ENCODE measurements at places on chromosomes 1 and 21.
A peak's percentile ranks its signal among the peaks of the same experiment; 100 is the strongest.

GRCh38 chr1:41044187-41044586, 22.7 kb upstream of the SLFNL1 start:
- DNase-seq, result no peak

- DNase-seq, result no peak
Observed at GRCh38 chr1:11789126-11790067, 16.4 kb downstream of the MTHFR start.

DNA sequence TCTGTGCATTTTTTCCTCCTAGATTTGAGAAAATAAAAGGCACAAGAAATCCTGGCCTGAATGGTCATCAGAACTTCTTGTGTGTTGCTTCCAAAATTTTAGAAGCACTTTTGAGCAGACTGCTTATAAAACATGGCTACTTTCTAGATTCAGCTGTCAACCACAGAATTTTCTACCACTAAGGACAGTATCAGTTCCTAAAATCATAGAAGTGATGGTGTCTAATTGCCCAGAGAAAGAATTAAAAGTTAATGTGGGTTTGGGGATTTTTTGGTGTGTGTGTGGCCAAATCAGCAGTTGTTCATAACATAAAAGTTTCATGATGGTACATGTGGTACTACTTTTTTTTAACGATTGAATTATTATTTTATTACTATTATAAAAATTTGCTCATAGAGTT, 171.4 kb upstream of the SNX7 start:
- no peak for DNase-seq

DNA sequence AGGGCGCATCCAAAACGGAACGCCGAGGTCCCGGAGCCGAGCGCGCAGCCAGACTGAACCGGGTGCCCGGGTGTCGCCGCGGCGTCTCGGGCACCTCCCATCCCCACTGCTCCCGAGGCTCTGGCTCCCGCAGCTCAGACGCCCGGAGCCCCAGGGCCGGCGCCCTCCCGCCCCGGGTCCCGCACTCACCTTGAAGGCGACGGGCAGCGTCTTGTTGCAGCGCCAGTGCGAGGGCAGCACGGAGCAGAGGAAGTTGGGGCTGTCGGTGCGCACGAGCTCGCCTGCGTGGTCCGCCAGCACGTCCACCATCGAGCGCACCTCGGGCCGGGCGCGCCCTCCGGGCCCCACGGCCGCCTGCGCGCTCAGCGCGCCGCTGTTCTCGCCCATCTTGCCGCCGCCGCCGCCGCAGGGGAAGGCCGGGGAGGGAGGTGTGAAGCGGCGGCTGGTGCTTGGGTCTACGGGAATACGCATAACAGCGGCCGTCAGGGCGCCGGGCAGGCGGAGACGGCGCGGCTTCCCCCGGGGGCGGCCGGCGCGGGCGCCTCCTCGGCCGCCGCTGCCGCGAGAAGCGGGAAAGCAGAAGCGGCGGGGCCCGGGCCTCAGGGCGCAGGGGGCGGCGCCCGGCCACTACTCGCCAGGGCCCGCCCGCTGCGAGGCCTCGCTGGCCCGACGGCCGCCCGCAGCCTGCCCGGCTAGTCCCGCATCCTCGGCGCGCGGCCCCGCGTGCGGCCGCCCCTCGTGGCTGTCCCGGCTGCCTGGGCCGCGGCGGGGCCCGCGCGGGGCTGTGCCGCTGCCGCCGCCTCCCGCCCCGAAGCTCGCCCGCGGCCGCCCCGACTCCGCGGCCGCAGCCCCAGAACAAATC, 447 bp downstream of the RUNX3 start:
- peak; percentile 42 for DNase-seq

DNA sequence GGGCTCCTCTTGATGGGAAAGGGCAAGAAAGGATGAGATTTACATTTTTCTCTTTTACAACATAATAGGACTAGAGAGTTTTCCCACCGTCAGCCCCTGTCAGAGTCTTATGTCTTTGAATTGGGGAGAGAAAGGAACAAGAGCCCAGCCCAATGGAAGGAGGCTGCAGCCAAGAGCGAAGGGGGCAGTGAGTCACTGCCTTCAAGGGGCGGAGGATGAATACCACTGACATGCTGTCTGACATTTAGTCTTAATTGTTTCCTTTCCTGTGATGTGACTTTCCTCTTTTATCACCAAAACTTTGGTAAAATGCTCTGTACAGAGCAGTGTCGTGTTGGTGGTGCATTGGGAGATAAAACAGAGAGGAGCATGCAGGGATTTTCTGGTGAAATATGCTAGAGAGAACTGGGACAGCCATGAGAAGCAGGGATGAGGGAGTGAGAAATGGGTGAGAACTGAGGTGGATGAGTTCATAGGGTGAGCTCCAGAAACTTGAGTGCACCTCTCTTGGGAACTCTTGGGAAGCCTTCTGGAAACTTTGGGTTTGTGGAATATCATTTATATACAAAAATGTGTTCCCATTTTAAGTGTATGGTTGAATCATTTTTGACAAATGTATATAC, 179.9 kb upstream of the FGGY start:
- DNase-seq, result peak; percentile 74

DNA sequence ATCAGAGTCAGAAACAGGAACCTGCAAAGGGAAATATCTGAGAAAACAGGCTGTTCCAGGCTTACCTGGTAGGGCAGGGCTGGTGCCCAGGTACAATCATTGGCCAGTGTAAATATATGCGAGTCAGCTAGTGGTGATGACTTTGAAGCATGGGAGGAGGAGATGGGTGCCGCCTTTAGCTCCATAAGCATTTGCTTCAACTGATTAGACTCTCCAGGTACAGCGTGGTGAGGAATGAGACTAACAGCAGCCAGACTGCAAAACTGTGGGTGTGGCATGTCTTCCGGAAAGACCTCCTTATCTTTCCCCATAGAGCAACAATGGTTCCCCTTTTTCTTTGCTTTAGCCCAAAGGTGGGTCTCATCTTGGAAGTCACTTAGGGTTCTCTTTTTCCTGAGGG, 137.2 kb downstream of the LRIG2 start:
- DNase-seq, result no peak

- no peak for DNase-seq
Observed at GRCh38 chr1:21257431-21258135, 32.7 kb downstream of the ECE1 start.

GRCh38 chr1:83499998-83500397, 498.9 kb downstream of the TTLL7 start:
- no peak for DNase-seq

GRCh38 chr1:119321666-119322419, 46.7 kb upstream of the HAO2 start:
- DNase-seq, result no peak

DNA sequence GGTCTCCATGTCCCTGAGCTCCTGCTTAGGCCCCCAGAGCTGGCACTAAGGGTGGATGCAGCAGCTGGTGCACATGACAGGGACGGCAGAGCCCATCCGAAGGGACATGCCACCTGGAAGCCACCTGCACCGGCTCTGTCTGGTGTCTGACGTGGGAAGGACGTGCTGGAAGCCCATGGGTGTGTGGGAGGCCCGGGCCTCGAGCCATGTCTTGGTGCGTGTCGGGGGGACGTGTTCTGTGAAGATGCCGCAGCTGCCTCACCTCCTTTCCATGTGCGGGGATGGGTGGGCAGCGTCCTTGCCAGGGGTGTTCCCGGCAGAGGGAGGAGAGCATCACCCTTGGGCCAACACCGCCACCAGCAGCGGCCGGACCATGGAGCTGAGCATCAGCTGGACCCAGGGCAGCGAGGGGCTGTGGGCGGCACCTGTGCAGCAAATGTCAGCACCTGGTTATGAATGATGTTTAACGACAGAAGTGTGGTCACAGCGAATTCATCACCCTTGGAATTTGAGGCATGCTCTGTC, 15.5 kb upstream of the POFUT2 start:
- no peak for DNase-seq

GRCh38 chr21:45923146-45923545, 58.4 kb upstream of the COL6A1 start:
- DNase-seq, result peak; percentile 70

- no peak for DNase-seq
Observed at GRCh38 chr1:47712596-47713299, 274.9 kb downstream of the FOXD2 start.

DNA sequence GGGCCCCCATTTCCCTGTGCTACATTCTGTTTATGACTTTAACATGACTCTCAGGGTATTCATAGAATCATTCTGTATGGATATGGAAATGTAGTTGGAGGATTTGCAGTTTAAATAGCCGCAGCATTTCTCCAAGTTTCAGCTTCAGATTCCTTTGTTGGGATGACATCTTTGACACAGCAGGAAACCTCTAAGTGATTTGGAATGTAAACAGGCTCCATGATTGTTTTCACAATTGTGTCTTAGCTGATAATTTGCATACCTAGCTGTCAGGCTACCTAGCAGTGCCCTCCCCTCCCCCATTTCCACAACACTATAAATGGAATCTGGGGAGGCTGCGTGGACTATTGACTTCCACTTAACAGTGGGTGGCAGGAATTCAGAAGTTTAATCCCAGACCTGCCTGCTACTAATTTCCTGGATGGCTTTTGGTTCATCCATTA, 290.2 kb downstream of the HLX start:
- peak; percentile 90 for DNase-seq

- DNase-seq, result no peak
Observed at GRCh38 chr1:229253151-229253974, 17.5 kb upstream of the RAB4A start.

GRCh38 chr1:52574594-52574993, 21.7 kb upstream of the TUT4 start:
- DNase-seq, result peak; percentile 72

GRCh38 chr21:38958940-38959691, 153.4 kb downstream of the ETS2 start:
- DNase-seq, result peak; percentile 96
